ENCODE measurements at places on chromosomes 7 and 10.

DNA sequence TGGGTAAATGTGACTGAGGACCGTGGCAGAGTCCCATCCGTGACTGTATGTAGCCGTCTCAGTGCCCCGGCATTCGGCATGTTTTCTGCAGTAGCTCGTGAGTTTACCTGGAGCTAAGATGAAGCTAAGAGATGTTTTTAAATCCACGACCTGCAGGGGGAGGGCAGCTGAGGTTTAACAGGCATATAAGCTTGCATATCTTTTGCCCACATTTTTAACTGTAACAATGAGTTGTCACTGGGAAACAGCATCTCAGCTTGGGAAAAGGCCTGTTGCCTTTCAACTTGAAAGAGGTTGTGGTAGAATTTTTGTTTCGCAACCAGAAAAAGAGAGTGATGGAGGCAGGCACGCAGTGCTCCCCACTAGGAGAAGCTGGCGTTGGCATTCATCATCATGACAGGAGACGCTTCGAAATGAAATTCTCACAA lies 77.7 kb downstream of the CELF2 start:
- no peak for DNase-seq

DNA sequence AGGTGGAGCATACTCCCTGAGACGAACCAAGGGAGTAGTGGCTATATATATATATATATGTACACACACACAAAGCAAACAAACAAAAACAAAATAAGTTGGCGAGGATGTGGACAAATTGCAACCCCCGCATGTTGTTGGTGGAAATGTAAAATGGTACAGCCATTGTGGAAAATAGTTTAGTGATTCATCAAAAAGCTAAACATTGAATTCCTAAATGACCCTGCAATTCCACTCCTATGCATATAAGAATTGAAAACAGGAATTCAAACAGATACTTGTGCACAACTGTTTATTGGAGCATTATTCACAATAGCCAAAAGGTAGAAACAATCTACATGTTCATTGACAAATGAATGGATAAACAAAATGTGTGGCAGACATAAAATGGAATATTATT lies 407.9 kb downstream of the KCNMA1 start:
- DNase-seq = no peak

DNA sequence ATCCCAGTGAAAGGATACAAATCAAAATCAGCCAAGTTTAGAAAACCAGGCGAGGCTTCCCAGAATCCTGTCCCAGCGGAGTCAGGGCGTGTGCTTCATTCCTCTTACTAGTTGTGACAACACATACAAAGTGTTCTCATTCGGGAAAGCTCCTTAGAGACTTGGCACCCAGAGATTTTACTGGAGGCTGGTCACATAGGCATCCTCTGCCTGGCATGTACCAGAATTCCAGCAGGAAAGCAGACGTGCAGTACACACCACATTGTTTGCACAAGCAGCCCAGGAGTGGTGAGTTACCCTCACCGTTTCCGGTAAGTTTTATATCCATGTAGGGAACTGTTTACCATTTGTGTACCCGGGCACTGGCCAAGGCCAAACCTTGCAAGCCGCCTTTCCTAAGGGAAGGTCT lies 34.9 kb downstream of the MMRN2 start:
- DNase-seq = no peak

- DNase-seq = peak; percentile 58
Observed at GRCh38 chr7:95772298-95772770, at the start of gene DYNC1I1. DYNC1I1 (plus strand) TSS chr7:95772554; CDS start chr7:95804730, 32,176 bp downstream.
